Kidney glomerular epithelial cell (primary cell): ENCODE measurements at places on chromosomes 11 and 22.
A peak's percentile ranks its signal among the peaks of the same experiment; 100 is the strongest.

- no peak for DNase-seq
Observed at GRCh38 chr22:46569055-46569847, 31.8 kb upstream of the CELSR1 start.

GRCh38 chr11:71947498-71947897 is 18.7 kb downstream of the RNF121 start:
- DNase-seq: no peak

DNA sequence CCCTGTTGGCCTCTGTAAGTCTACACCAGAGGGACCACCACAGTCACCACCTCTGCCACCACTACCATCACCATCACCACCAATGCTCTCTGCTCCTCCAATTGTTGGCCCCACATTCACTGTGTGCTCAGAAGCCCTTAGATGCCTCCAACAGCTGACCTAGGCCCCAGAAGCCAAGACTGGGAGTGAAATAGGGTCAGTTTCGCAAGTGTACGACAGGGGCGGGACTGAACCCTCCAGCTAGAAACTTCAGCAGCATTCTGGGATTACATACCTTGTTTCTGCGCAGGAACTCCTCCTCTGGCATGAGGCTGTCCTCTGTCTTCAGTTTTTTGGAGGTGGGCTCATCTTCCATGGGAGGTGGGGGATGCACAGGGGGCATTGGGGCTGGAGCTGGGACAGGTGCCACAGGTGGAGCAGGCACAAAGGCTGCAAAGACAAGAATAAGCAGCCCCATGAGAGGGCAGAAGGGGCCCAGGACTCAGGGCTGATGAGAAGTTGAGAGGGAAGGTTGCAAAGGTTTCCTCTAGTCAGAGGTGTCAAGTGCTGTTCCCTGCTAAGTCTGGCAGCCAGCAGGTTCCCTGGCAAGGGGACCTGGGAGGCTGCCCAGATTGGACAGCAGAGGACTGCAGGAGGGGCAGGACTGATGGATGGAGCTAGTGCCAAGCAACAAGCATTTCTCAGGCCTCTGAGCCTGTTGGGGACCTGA is 10.2 kb upstream of the TBC1D10A start:
- no peak for DNase-seq

DNA sequence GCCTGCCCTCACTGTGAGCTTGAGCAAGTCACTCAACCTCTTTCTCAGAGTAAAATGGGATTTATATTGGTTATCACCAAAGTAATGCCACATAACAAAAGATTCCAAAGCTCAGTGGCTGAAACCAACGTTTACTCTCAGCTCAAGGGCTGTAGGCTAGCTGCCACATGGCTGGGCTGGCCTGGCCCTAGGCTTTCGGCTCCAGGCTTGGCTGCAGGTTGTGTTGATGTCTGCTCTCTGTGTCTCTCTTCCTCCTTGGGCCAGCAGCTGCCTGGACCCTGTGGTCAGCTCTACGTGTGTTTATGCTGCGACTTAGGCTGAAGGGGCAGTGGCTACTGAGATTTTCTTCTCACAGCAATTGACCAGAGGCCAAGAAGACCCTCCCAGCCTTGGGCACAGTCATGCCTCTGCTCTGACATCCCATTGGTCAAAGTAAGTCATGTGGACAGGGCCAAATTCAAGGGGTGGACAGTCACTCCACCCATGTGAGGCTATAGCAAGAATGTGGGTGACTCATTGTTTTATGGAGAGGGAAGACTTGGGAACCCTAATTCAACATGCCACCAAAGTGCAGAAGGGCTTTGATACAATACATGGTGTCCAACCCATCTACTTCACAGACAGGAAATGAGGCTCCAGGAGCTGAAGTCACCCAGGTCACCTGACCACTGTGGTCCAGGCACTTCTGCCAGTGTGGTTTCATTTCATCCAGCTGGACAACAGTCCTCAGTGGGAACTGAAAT is 90.6 kb downstream of the TSPAN18 start:
- no peak for DNase-seq

DNA sequence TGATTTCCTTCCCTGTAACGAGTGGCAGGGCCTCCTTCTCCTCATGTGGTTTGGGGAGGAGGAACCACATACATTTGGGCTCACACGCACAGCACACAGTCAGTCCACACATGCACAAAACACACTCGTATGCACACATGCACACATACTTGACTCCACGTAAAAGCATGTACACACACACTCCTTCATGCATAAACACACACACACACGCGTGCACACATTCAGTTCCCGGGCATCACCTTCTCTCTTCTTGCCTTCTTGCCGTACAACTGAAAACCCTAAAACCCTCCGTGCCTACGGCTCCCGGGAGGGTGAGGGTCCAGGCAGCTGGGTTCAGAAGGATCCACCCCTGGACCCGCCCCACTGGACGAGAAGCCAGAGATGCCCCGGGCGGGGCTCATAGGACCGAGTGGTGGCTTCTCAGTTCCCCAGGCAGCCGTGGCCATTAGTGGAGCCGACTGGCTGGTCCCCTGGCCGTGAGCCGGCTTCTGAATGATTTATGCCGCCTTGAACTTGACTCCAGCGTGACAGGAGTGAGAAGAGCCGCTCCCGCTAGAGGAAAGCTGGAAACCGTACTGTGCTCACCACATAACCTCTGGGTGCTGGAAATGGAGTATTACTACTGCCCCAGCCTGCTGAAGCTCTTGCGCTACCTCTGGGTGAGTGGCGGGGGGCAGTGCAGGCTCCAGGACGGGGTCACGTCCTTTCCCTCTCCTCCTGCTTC is 117.4 kb downstream of the KIAA1671 start:
- DNase-seq: no peak

GRCh38 chr11:120574876-120575275 is 63.3 kb downstream of the GRIK4 start:
- no peak for DNase-seq

DNA sequence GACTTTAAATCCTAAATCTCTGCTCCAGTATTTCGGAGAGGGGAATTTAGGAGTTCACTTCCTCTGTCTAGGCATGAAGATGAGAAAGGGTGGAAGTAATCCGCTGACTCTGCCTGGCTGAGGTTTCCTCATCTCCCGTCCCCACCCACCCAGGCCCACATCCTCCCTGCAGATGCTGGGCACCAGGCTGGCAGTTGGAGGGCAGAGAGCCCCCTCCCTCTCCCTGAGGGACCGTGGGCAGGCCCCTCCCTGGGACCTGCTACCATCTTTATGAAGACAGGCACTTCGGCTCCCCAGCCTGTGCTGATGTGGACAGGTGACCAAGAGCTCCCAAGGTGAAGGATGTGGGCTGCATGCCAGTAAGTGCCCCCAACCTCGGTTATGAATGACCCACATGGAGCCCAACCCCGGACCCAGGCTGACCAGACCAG is 6.7 kb downstream of the CASTOR1 start:
- DNase-seq: no peak

DNA sequence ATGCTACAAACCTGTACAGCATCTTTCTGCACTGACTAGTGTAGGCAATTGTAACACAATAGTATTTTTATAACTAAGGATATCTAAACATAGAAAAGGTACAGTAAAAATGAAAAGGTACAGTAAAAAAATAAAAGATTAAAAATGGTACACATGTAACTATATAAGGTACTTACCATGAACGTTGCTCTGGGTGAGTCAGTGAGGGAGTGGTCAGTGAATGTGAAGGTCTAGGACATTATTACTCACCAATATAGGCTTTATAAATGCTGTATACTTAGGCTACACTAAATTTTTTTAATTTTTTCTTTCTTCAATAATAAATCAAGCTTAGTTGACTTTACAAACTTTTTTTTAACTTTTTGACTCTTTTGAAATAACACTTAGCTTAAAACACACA is 59.9 kb downstream of the EIF3M start:
- no peak for DNase-seq

DNA sequence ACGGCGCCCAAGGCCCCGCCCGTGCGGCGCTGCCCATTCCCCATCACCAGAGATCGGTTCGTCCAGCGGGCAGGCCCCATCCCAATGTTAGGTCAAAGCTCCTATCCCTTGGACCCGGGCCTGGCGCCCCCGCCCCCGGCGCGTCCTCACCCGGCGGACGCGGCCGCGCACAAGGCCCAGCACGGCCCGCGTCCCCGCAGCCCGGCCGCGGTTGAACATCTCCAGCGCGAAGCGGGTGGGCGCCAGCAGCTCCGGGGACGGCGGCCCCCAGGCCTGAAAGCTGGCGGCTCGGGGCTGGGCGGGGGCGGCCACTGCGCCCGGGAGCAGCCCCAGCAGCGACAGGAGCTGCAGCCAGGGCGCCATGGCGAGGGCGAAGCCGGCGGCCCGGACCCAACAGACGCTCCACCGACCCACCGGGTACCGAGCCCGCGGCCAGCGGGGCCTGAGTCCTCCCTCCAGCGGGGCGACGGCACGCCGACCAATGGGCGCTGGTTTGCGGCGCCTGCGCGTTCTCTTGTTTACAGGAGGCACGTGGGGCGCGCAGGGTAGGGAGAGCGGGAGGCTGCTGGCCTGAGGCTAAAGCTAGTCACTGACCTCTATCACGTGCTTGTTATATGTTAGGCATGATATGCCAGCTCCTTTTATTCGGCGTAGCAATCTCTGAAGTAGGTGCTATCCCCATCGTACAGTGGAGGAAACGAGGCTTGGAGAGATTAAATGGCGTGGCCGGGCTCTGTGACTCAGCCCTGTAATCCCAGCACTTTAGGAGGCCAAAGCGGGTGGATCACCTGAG is at the start of gene CTSF:
Gene CTSF (minus strand): TSS at position 483 of the 793 bp plus-strand sequence. CDS start 120 bp downstream, at position 363.
- peak; percentile 11 for DNase-seq

DNA sequence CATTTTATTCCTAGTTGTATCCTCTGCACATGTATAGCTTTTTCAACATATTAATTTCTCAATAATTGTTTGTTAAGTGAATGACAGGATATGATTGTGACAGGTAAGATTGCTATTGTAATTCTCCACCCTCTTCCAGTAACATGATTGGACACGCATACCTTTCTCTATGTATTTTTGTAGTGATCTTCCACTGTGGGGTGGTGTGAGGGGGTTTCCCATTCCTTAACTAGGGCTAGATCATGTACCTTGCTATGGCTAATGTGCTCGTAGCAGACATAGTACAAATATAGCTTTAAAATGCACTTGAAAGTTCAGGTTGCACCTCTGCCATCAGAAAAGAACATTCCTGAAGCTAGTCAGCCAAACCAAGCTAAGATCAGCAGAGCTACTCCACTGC is 2392.8 kb upstream of the RAG2 start:
- no peak for DNase-seq

DNA sequence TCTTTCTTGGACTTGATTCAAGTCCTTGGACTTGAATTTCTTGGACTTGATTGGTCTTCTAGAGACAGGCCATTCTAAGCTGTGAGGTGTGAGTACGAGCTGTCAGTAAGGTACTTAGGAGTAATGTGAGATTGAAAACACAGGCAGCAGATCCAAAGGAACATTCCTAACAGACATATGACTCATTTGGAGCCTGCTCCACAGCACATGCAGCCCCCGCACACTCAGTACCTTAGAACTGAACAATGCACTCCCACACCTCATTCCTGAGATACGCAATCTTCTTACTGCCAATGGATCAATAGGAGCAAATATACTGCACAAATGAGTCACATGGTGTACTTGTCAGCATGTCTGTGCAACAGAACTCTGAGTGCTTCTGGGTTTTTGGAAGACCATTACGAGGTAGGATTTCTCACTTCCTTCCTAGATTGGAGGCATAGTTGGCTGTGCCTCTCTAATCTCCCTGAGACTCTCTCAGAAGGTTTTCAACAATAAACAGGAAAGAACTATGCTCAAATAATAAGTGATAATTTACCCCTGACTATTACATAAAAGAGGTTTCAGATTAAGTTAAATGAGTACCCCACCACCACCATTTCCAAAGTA is 243.1 kb downstream of the KCNA4 start:
- DNase-seq: peak; percentile 91

- DNase-seq: no peak
Observed at GRCh38 chr22:32286290-32286840, 31.2 kb upstream of the SLC5A4 start.
